NCI-H2081 (cell line): ENCODE measurements at places on chromosomes 3 and 15.

GRCh38 chr3:16239086-16239770 is 25.5 kb downstream of the DPH3 start:
- no peak for DNase-seq

DNA sequence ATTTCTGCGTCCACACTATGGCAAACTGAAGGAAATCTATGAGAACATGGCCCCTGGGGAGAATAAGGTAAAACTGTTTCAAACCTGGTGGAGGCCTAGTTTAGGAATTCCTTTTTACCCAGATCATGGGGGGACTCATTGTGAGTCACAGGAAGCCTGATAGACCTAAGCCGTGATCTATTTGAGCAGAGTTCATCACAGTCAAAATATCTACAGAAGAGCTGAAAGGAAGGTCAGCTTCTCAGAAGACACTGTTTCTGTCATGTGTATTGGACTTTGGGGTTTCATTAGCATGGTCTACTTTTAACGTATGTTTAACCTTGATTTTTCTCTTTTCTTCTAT is 1.3 kb downstream of the PSMD2 start:
- no peak for DNase-seq

DNA sequence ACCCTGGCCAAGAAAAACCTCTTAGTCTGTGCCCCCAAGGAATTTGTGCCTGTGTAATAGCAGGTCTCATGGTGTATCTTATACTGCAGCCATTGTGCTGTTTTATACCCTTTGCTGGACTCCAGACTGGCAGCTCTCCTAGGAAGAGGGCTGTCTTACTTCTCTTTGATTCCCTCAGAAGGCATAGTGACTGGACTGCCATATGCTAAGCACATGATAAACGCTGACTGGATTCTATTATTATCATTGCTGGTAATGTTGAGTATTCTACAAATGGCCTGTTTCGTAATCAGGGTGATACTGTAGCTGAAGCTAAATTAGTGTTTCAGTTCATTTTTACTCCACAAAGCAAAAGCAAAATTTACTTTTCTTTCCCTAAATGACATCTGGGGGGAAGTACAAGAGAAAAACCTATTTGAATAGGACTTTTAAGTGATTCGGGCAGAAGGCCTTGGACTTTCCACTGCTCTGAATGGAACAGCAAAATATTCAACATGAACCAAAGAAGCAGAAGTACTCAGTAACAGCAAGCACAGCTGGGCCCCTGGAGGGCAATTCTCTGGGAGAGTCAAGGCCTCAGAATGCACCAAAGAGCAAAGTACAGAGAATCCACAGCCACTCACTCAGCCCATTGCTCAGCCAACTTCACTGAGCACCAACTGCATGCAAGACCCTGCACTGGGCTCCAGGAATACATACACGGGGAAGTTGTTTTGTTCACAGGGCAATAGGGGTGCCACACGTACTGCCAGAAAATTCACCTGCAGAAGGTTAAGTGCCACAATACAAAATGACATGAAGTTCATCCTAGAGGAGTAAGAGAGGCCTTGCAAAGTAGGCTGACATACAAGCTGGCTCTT is 7.9 kb upstream of the BCL2A1 start:
- no peak for DNase-seq

DNA sequence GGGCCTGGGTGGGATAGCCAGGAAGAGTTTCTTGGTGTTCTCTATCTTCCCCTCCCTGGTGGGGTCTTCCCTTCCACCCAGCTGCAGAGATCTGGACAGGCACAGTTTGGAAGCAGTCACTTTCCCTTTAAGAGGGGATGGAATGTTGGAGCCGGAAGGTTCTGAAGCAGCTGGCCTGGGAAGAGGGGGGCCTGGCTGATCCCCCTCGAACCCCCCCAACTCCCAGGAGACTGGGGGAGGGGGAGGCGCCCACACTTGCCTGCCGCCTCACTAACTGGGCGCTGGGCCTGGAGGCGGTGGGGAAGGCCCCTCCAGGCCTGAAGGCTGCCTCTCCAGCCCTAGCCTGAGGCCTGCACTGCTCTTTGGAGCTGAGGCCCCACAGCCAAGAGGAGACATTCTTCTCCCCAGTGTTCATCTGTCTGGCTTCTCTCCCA is 1.4 kb downstream of the DVL3 start:
- DNase-seq = peak; percentile 61

- DNase-seq = no peak
Observed at GRCh38 chr15:59688423-59688781, 718 bp downstream of the BNIP2 start.

GRCh38 chr3:61575893-61576292 is 14.5 kb downstream of the PTPRG start:
- DNase-seq = no peak

DNA sequence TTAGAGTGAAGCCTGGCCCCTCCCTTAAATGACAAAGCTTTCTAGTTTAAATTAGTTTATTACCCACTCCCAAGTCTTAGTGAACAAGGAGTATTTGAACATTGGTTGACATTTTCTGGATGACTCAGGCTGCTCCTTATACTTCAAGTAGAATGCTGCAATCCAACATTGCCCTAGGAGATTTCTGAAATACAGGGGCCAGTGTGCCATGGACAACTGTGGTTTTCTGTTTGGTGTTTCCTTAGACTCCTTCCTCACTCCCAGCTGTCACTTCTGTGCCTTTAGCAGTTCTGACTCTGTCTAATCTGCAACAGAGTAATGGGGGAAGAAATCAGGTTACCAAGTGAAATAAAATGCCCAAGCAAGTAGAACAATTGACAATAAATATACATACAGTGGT is 116.1 kb upstream of the P2RY1 start:
- DNase-seq = no peak
